ENCODE measurements at places on chromosomes 5 and 9.

- DNase-seq, result no peak
Measured at GRCh38 chr9:28853477-28853876, 1280.2 kb upstream of the C9orf72 start.

GRCh38 chr5:83156001-83156400, 78.7 kb downstream of the XRCC4 start:
- DNase-seq, result no peak

- DNase-seq, result no peak
Measured at GRCh38 chr5:163310997-163311396, 126.4 kb upstream of the CCNG1 start.

DNA sequence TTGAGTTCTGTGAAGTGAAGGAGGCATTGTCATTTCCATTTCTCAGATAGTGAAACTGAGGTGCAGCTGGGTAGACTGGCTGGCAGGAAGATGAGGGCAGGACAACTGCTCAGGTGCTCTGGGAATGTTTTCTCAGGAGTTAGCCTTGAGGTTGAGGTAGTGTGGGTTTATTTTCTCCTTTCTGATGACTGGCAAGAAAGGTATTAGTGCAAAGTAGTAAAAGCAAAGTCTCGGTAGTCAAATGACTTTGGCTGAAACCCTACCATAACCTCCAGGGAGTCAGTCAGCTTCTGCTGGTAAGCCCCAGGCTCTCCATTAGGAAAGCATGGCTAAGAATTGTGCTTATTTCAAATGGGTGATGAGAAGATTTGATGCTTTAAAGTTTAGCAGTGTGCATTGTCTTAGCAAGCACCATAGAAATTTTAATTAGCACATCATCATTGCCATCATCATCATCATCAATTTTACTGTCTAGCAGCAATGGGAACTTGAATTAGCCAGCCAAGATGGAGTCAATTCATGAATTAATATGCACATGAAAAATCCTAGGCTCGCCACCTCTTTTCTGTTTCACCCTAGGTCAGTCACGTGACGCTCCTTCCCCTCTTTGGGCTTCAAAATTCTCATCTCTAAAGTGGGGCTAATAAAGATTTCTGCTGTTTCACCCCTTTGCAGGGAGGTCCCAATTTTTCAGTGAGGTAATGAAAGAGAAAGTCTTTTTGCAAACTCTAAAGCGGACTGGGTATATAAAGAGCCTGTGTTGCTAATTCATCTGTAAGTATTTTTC, 10.7 kb upstream of the PAPPA start:
- DNase-seq, result no peak

DNA sequence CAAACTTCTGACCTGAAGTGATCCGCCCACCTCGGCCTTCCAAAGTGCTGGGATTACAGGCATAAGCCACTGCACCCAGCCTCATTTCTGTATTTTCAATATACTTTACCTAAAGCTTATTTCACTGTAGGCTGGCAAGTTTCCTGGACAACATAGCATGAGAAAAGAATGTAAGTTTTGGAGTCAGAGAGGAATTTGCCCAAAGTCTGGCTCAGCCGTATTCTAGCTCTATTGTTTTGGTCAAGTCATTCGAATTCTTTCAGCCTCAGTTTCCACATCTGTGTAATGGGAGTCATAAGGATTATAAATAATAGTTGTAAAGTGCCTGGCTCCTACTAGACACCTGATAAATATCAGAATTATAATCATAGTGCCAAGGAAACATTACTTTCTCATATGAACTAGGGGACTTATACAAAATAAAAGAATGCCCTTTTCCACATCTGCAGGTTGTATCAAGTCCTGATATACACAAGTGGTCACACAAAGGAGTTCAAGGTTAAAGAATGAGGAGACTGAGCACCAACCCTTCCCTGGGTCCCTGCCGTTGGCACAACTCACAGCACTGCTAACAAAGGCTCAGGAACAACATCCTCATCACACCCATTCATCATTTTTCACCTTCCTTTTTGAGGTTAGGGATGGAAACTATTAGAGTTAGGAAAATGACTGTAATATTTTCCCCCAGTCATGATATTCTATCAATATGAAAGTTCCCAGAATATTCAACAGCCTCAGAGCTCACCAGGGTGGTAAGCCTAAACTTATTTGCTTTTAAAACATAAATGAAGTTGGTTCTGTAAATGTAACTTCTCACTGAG, 34.6 kb upstream of the RAI14 start:
- no peak for DNase-seq

- no peak for DNase-seq
Measured at GRCh38 chr9:32251539-32251938, 132.9 kb upstream of the ACO1 start.

DNA sequence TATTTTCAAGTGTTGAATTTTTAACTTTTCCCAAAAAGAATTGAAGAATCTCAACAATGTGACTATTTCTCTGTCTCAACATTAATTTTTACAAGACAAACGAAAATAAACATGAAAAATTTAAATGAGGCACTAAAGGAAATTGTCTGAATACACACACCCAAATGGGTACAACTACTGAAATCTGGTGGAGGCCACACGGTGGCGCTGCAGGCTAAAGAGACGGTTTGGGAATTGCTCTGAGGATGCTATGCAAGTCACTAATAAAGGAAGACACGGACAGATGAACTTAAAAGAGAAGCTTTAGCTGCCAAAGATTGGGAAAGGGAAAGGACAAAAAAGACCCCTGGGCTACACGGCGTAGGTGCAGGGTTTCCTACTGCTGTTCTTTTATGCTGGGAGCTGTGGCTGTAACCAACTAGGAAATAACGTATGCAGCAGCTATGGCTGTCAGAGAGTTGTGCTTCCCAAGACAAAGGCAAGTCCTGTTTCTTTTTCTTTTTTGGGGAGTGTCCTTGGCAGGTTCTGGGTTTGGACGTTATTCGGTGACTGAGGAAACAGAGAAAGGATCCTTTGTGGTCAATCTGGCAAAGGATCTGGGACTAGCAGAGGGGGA, at the start of gene PCDHB10:
Gene PCDHB10 (plus strand): TSS at position 244 of the 616 bp plus-strand sequence. CDS start 200 bp downstream, at position 444.
- no peak for DNase-seq

DNA sequence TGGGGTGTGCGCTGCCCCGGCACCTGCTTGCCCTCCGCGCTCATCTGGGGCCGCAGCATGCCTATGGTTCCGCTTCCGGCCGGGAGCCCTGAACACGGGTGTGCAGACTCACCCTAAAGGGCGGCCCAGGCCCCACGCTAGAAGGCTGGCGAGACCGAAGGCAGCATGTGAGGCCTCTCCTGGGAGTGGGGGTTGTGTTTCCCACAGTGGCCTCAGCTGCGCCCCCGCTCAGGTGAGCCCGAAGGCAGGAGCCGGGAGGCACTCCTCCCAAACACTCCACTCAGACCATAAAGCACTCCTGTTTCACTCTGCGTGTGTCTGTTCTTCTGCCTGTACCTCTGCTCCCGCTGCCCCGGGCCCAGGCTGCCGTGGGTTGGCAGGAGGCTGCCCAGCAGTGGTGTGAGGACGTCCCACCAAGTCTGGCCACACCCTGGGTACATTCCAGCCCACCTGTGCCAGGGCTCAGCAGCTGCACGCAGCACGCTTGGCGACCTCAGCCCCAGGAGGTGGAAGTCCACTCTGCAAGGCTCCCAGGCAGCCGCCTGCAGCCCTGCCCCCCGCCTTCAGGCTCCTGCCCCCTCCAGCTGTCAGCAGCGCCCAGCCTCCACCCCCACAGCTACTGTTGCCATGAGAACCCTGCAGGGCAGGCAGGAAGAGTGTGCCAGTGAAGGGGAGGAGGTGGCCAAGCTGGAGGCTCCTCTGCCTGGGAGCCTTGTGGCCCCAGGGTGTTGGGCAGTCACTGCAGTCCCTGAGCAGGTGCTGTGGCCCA, 1.2 kb upstream of the AJM1 start:
- no peak for DNase-seq

DNA sequence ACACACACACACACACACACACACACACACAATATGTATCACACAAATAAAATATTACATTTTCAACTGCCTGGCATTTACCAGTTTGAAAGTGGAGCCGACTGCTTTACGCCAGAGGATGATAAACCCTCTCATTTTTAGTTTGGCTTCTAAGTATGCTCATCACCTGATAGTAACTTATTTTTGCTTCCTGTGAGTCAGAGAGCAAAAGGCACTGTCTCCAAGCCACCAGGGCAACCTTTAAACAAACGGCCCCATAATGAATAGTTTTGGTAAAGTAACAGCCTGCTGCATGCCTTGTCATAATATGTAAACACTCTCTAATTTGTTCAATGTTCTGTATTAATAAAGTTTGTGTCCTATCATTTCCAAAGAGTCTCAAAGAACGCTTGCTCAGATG, 26.9 kb downstream of the KLF4 start:
- DNase-seq, result no peak

DNA sequence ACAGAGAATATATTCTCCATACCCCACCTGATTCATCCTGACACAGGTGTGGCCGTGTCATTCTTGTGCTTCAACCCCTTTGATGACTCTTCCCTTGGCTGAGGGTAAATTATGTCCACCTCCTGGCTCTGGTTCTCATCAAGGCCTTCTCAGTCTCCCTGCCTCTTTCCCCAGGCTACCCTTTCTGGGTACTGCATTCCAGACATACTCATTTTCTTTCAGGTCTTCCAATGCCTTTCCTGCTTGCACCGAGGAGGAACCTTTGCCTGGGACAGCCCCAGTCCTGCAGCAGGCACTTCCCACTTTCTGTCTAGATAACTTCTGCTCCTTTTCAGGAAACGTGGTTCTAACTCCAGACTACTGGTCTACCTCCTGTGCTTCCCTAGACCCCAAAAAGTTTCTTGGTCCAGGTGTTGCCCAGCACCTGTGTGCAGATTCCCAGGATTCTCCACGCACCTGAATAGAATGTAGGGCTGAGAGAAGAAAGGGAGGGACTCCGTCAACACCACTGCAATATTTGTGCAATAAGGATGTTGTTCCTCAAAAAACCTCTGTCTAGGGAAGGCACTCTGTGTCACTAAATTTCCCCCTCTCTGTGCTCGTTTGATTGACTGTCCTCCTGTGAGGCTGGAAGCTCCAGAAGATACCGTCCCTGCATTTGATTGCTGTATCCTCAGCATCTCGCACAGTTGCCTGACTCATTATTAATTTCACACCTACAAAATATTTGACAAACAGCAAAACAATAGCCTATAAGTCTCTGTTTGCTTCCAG, 255.4 kb upstream of the NFIL3 start:
- DNase-seq, result no peak

- no peak for DNase-seq
Measured at GRCh38 chr5:122083535-122083934, 5.5 kb upstream of the LOX start.

GRCh38 chr9:76351006-76351405, 43.2 kb downstream of the RFK start:
- no peak for DNase-seq

DNA sequence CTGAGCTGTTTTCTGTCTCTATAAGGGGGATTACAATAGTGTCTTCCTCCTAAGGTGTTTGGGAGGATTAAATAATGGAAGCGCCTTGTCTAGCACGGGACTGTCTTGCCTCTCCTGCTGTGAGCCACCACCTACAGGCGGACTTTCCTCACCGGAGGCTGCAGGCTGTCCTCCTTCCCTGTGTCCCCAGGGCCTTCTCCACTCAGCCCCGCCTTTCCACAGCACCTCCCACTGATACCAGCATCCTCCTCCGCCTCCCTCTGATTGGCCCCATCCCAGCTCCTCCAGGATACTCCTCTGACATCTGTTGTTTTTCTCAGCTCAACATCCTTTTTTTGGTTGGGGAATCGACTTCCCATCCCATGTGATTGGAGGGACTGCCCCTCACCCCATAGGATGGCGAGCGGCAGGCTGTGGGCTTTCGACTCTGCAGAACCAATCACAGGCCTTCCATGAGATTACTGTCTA, 851 bp upstream of the ZDHHC12 start:
- DNase-seq, result no peak

DNA sequence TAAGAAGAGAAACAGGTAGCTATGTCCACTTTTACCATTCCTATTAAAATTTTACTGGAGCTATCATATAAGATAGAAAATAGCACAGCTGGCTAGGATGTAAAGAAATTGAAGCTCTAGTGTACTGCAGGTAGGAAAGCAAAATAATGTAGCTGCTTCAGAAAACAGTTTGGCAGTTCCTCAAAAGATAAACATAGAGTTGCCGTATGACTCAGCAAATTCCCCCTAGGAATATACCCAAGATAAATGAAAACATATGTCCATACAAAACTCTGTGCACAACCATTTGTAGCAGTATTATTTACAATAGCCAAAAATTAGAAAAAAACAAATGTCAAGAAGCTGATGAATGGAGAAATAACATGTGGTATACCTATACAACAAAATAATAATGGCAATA, 64.6 kb upstream of the SHISAL2B start:
- no peak for DNase-seq

DNA sequence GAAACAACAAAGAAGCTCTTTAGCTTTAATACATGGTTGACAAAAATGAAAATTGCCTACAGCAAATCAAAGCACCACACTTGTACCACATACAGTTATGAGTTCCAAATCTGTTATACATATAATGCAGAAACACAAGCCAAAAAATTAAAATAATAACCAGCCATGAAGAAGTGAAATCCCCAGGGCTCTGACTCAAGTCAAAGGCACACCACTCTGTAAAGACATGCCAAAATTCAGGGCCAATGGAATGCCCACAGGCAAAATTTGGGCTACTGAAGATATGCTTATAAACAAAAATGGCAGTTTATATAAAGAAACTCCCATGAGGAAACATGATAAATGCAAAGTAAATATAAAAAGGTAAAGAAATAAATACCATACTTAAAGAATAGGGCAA, 29.0 kb downstream of the THBS4 start:
- DNase-seq, result no peak

DNA sequence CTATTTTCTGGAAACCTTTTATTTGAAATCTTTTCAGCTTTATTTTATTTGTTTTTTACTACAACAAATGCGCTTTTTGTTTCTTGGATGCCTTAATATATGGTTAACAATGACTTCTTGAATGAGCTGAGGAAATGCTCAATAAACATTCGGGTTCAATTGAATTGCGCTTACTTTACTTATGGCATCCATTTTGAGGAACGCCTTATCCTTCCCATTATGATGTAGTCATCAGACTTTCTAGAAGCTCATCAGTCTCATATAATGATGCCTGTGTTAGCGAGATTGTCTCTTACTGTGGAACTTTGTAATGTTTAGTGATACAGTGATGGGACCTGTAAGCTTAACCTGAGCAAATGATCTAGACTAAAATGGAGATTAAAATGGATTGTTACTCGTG, 916 bp downstream of the SHLD3 start:
- DNase-seq, result no peak

- no peak for DNase-seq
Measured at GRCh38 chr9:78691542-78691941, 394.6 kb downstream of the PSAT1 start.

DNA sequence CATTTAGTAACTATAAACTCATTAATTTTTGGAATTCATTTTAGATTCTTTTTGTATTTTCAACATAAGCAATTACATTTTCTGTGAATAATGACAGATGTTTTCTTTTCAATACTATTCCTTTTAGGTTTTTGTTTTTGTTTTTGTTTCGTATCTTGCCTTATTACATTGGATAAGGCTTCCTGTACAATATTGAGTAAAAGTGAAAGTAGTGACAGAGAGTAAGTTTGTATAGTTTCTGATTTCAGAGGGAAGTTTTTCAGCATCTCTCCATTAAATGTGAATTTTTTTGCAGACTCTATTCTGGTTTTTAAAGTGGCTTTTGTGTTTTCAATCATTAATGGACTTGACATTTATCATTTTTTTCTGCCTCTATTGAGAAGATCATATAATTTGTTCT, 12.8 kb upstream of the CAMK4 start:
- no peak for DNase-seq
